Activated T-cell treated with anti-CD3 and anti-CD28 coated beads, Interleukin-2, amount 50 U/mL, for 4 hours (primary cell): ENCODE measurements at places on chromosomes 12 and 14. TPM values are rescaled to one million over a fixed set of nuclear protein-coding genes. Genes with fewer than 3 reads are reported as not detected.

The RND1 gene
- 2.0 TPM for total RNA-seq

The HNF1A gene
- not detected for total RNA-seq

The OLR1 gene
- not detected for total RNA-seq

The CATSPERB gene
- 0.08 TPM for total RNA-seq

The PPP1R36 gene
- total RNA-seq: not detected

The ACOT6 gene
- not detected for total RNA-seq

GRCh38 chr14:88829188-88829587 lies 4.7 kb downstream of the TTC8 start:
- DNase-seq: no peak

GRCh38 chr14:76812093-76812421 lies 625 bp downstream of the ANGEL1 start:
- no peak for DNase-seq

- DNase-seq: no peak
These were observed 15.8 kb downstream of the CYP46A1 start for GRCh38 chr14:99699861-99700260.

DNA sequence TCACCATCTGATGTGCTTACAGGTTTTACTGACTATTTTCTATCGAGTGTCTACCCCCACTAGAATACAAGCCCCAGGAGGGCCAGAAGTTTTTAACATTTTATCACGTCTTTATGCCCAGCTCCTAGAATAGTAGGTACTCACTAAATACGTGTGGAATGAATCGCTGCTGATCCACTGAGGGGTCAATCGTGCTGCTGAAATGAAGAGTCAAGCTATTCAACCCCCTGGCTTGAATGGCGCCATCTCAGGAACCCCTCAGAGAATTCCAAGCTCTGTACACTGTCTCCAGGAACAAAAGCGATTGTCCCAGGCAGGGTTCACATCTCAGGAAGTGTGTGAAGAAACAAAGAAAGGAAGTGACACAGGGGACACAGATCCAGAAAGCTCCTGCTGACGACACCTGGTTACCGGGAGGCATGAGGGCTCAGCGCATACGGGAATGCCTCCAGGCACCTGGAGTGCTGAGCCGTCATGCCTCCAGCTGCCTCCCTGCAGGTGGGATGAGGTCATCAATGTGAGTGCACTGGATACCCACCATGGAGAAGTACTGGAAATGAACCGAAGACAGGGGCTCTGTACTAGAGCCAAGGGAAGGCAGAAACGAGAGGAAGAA lies 45.6 kb downstream of the PITPNM2 start:
- no peak for DNase-seq

- no peak for DNase-seq
These were observed 5.4 kb upstream of the LPAR5 start for GRCh38 chr12:6641131-6641530.

DNA sequence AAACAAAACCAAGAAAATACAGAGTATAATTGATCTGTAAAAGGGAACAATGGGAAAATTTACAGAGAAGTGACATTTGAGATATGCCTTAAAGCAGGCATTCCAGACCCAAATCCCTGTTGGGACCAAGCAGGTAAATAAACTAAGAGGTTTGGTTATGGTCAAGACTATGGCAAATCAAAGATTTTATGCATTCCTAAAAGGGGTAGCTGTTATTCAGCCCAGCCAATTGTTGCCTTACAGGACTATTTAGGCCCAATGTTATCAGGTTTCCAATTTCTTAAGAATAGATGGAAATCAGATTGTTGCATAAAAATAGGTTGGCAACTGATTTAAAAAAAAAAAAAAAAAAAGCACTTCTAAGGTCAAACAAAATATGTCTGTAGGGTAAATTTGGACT lies 5.3 kb downstream of the DNAI7 start:
- no peak for DNase-seq

DNA sequence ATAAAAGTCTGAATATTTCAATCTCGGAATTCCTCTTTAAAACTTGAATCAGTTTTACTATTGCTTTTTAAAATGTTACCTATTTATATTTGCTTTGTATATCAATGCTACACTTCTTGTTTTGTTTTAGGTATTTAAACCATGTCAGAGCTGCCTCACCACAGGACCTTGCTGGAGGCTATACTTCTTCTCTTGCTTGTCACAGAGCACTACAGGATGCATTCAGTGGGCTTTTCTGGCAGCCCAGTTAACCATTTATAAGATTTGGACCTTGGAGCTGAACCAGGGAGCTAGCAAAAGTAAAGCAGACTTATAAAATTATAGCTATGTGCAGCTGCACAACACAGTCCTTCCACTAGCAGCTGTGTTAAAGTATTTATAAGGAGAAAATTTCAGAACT lies 12.8 kb downstream of the TRMT5 start:
- DNase-seq: no peak

DNA sequence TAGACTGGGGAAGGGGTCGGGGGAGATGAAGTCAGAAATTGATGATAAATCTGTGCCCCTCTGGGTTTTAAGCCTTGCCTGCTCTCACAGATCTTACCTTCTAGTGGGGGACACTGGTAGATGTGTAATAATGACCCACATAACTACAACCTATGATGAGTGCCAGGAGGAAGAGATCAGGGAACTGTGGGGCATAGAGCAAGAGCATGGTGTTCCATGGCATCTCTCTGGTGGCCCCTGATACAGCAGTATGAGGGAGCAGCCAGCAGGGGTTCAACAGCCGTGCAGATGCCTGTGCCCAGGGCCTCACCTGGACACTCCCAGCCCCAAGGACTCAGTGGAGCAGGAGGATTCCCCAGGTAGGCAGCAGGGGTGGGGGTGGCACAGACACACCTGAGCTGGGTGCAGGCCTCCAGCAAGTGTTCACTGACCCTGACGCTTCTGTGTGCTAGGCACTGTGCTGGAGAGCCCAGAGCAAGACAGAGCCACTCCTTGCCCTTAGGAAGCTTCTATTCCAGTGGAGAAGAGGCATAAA lies 5.0 kb downstream of the ACACB start:
- DNase-seq: no peak

- no peak for DNase-seq
These were observed 26.2 kb downstream of the OSBPL8 start for GRCh38 chr12:76533331-76533730.

- no peak for DNase-seq
These were observed 47.6 kb downstream of the NINJ2 start for GRCh38 chr12:615620-616019.

GRCh38 chr14:69152181-69152901 lies 578 bp downstream of the DCAF5 start:
- DNase-seq: peak; percentile 29

- DNase-seq: no peak
These were observed 84.0 kb downstream of the PTPN21 start for GRCh38 chr14:88470542-88471440.

GRCh38 chr12:84336231-84336630 lies 576.4 kb downstream of the SLC6A15 start:
- no peak for DNase-seq

DNA sequence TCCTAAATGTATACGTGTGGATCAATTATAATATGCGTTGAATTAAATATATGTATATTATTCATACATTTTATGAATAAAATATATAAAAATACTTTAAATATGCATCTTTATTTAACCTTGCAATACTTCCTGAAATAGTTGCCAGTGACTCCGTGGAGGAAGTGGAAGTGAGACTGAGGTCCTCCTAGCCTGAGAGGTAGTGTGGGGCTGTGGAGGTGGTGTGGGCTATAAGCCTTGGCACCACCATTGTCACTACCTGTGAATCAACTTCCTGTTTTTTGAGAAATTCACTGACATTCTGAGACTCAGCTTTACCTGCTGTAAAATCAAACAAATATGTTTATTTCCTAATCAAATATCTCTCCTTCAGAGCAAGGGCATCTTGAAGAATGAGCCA lies 514.2 kb downstream of the VRK1 start:
- no peak for DNase-seq
